ENCODE measurements at places on chromosomes 12 and 14.
A peak's percentile ranks its signal among the peaks of the same experiment; 100 is the strongest.

GRCh38 chr14:99892406-99892805 is 99.2 kb downstream of the EML1 start:
- DNase-seq = no peak

DNA sequence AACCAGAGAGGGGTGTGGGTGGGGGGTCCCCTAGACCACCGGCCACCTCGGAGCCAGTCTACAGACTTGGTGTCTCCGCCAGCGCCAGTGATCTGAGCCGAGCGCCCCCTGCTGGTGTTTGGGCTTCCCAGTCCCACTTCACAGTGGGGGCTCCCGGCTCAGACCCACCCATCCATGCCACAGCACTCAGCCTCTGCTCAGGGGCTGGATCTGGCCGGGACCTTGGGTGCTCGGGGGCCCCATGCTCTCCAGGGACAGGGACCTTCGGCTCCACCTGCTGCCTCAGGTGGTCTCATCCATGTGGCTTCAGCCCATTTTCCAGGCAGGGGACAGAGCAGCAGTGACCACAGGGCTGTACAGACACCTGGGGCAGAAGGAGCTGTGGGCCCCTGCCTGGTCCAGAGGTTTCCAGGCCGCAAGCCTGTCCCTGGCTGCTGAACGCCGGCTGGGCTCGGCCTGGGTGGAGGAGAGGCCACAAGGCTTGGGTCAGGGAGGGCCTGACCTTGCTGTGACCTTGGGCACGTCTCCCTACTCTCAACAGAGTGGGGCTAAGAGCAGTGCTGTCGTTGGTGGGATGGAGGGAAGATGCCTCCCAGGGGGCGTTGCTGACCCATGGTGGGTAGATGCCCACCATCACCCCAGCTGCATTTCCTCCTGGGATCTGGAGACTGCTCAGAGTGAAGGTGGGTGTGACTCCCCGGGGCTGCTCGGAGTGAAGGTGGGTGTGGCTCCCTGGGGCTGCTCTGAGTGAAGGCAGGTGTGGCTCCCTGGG is 86.3 kb downstream of the KIF26A start:
- DNase-seq = no peak

DNA sequence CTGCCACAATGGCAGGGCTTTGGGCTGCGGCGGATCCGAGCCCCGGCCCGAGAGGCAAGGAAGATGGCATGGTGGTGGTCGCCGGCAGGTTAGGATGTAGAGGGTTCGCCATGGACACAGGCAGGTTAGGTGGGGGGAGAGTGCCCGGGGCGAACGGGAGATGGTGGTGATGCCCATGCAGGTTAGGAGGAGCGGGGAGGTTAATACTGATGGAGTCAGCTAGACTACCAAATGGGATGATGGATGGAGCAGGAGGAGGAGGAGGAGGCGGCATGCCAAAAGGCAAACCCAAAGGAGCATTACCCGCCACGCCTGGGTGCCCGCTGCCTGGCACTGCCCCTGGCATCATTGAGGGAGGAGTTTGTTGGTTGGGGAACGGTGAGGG is 6.2 kb downstream of the MYL6 start:
- no peak for DNase-seq

GRCh38 chr12:131345521-131346436 is 365.1 kb upstream of the SFSWAP start:
- DNase-seq = no peak

- DNase-seq = no peak
Measured at GRCh38 chr12:33596061-33596460, 156.4 kb upstream of the SYT10 start.

DNA sequence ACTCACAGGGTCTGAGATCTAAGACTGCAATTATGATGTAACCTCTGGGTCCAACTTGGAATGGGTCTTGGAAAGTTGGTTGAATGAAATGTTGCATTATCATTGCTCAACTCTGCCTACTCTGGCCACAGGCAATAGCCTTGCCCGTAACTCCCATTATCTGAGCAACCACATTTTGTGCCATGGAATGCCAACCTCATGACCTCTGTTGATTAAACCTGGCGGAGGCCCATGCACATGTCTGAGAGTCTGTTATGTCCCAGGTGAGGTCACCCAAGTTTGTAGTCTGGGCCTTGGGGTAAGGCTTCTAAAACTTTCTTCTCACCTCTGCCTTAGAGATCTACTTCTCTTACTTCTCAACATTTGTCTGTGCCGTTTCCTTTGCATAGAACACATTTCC is 140.9 kb downstream of the TBX5 start:
- DNase-seq = no peak

- no peak for DNase-seq
Measured at GRCh38 chr12:42704810-42705401, 115.4 kb upstream of the PRICKLE1 start.

GRCh38 chr14:24092505-24093206 is 1.5 kb upstream of the PCK2 start:
- DNase-seq = no peak

DNA sequence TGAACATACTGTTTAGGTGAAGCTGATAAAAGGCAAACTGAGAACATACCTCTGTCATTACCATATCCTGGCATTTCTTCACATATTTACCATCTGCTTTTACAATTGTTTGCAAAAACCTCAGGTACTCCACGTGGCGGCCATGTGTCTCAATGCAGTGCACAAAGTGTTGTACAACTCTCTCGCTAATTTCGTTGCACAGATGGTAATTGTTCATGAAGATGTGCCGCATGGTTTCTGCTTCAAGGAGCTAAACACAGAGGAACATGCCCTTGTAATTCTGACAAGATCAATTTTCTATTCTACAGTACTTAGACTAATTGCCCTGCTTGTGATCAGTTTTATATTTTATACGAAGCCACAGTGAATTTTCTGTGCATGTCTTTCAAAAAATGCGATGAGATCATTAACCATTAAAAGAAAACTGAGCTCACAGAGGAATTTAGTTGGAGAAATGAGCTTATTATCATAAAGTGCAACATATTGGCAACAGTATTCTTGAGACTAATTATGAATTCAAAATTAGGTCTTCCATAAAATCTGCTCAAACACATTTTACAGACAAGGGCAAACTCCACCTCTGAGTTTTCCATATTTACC is 233.8 kb downstream of the ITPR2 start:
- DNase-seq = no peak

DNA sequence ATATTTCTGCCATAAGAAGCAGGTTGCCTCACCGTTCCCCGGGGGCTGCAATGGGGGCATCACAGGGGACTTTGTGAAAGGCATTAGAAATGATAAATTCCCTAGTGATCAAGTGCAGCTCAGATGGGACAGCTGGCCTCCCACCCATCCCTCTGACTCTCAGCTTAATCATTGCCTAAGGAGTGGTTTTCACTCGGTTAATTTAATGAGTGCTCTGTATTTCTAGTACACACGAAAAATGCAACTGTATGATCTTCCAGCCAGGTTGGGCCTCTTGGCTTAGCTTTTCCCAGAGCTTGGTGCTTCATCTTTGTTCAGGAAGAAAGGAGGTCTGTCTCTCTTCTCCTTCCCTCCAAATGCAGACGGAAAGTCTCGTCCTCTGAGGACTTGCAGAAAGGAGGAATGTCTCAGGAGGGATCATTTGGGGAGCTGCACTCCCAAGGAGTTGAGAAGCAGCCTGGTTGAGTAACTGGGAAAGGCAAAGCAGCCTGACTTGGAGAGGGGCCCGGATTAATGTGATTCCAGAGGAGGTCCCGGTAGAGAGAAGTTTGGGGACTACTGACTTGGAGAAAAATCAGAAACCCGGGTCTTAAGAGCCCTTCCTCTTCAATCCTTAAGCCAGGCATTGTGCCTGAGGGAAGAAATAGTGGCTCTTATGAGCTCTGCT is 7.2 kb downstream of the CD9 start:
- DNase-seq = no peak

DNA sequence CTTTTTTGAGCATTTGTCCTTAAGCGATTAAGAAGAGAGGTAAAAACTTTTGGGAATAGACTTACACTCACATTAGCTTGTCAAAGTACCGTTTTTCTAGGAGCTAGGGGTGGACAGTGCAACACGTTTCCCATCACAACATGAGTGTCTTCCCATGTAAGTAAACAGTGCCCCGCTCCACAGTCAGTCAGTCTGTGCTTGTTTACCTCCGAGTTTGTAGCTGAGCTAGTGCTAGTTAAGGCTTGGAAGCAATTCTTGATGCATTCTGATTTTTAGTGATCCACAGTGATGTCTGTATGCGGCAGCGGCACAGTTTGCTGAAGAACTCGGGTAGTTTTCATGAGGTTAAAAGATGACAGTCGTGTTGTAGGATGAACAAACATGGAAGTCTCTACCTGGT is 941 bp downstream of the ZDHHC17 start:
- DNase-seq = no peak

DNA sequence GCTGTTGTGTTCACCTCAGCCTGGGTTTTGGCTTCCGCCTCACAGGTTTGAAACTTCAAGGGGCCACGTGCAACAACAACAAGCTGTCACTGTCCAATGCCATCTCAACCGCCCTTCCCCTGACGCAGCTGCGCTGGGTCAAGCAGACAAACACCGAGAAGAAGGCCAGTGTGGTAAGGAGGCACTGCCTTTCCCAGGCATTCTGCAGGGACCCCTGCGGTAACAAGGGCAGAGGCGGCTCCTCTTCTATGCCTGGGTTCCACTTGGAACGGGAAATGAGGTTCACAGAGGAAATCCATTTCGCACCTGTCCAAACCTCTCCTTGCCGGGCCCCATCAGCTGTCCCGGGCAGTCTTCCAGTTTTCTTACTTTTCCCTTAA is 36.8 kb downstream of the HSP90AA1 start:
- DNase-seq = no peak

- DNase-seq = no peak
Measured at GRCh38 chr12:57811028-57811755, 7.3 kb downstream of the AVIL start.

GRCh38 chr12:99311373-99311772 is 336.2 kb upstream of the GARIN6 start:
- DNase-seq = no peak

GRCh38 chr12:111503116-111503515 is 96.0 kb downstream of the ATXN2 start:
- no peak for DNase-seq

DNA sequence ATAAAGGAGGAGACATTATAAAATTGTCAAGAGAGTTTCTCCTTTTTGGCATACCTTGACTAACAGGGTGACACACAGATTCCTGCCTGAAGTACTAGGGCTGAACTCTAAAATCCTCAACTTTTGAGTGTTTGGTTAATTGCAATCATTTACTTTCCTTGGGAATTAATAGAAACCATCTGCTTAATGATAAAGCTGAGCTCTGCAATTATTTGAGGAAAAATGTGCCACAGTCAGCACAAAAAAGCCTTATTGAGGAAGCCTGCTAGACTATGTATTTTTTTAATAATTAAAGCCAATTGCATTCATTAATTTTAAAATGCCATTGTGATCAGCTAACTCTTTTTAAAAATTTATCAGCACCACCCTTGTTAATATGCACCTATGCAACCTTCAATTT is 38.7 kb downstream of the PRICKLE1 start:
- no peak for DNase-seq

DNA sequence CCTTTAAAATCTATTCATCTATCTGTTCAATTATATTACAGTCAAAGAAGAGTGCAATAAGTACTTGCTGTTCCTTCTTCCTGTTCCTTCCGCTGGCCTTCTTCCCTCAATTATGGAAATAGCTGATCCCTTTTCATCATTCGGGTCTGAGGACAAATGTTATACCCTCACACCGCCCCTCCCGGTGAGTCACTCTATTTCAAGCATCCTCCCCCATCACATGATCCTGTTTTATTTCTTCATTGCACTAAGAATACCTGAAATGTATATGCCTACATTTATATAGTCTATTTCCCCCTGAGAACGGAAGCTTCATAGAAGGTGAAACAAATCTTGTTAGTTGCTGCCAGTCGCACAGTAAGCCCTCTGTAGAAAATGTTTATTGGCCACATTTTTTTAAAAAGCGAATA is 2.5 kb downstream of the SLC38A1 start:
- no peak for DNase-seq

GRCh38 chr12:44287545-44287944 is 451.7 kb downstream of the TMEM117 start:
- DNase-seq = no peak

DNA sequence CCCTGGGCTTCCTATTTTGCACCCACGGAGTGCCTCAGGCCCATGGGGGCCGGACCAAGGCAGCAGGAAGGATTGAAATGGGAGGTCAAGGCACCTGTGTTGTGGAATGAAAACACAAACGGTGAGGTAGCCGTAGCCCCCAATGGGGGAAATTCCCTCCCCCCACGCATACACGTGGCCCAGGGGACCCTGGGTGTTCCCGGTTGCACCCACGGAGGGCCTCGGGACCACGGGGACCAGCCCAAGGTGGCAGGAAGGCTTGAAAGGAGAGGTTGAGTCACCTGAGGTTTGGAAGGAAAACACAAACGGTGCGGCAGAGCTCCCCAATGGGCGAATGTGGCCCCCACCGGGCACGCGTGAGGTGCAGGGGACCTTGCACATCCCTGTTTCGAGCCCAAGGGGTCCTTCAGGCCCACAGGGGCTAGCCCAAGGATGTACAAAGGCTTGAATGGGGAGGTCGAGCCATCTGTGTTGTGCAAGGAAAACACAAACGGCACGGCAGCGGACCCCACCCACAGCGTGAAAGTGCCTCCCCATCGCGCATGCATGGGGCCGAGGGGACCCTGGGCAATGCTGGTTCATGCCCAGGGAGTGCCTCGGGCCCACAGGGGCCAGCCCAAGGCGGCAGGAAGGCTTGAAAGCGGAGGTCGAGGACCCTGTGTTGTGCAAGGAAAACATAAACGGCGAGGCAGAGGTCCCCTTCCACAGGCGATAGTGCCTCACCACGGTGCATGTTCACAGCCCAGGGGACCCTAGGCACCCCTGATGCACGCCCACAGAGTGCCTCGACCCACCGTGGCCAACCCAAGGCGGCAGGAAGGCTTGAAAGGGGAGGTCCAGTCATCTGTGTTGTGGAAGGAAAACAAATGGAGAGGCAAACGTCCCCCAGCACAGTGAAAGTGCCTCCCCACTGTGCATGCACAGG is 376.7 kb downstream of the ALG10 start:
- peak; percentile 28 for DNase-seq

DNA sequence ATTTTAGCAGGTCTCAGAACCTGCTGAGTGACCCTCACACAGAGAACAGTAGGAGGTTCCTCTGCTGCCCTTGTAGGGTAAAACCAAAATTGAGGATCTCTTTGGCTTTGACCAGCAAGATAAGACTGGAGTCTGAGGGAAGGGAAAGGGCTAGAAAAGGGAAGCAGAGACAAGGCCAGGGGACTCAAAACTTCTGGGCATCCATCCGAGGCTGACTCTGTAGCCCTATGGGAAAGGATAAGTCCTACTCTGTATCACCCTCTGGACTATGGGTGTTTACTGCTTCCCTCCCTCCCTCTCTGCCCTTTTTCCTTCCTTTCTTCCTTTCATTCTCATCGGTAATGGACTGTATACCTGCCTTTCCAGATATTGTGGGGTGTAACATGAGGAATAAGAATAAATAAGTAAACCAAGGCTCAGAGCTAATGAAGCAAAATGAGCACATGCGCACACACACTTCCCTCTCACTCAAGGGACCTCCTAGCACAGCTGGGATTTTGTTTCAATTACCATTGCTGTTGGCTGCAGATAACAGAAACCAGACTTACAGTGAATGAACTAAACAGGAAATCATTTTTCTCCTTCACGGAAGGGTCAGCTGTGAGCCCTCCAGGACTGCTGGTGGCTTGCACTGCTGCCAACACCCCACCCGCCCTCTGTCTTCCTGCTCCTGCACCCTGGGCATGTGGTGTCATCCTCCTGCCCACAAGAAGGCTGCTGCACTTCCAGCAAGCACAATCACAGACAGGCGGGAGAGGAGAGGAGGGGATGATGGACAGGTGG is 404.4 kb upstream of the CCDC196 start:
- no peak for DNase-seq

Measured in Caco-2 (cell line).